Gastrocnemius medialis (tissue), 4 donors: ENCODE measurements at places on chromosomes 6 and 20. TPM values are rescaled to one million over a fixed set of nuclear protein-coding genes. Genes with fewer than 3 reads are reported as not detected.

DNA sequence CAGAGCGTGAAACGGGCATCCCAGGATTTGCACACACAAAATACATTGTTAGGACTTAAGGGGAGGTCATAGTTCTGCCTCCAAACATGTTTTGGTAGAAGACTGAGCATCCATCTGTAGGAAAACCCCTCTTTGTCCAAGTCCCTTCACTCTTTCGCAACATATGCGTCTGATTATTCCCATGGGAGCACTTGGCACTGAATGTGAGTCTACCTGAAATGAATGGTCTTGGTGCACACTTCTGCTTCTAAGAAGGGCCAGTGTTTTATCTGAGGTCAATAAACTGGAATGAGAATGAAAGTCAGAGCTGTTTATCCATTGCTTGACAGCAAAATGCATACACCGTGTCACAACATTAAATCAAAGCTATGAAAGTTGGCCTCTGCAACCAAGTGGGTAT lies 33.0 kb downstream of the GJA10 start:
- no peaks in the 10 kb centered on the region for H3K4me1 ChIP-seq
- DNase-seq, result no peak
- no peaks in the 10 kb centered on the region for H3K27me3 ChIP-seq
- peaks cover 7% of the 10 kb centered on the region for H3K36me3 ChIP-seq
- no peak overlapping the region for H3K27ac ChIP-seq

- H3K36me3 ChIP-seq, result peaks cover 37% of the 10 kb centered on the region
- no peak overlapping the region for H3K27ac ChIP-seq
- DNase-seq, result no peak
- no peak overlapping the region for H3K4me3 ChIP-seq
Observed at GRCh38 chr6:41917528-41917927, 3.4 kb downstream of the MED20 start.

GRCh38 chr6:107632381-107633136 lies 142.6 kb downstream of the SOBP start:
- DNase-seq, result no peak
- H3K36me3 ChIP-seq, result no peaks in the 10 kb centered on the region
- no peak overlapping the region for H3K4me3 ChIP-seq
- H3K27me3 ChIP-seq, result no peaks in the 10 kb centered on the region

GRCh38 chr6:125888989-125889656 lies 67.4 kb upstream of the HINT3 start:
- no peak for DNase-seq
- no peaks in the 10 kb centered on the region for H3K36me3 ChIP-seq
- H3K4me1 ChIP-seq, result no peaks in the 10 kb centered on the region
- H3K27ac ChIP-seq, result no peak overlapping the region

- no peak for DNase-seq
- peaks cover 14% of the 10 kb centered on the region for H3K4me1 ChIP-seq
- H3K4me3 ChIP-seq, result no peak overlapping the region
Observed at GRCh38 chr6:56958481-56958880, 3.6 kb downstream of the BEND6 start.

GRCh38 chr6:69343851-69344250 lies 453.0 kb downstream of the LMBRD1 start:
- H3K27ac ChIP-seq, result no peak overlapping the region
- H3K36me3 ChIP-seq, result no peaks in the 10 kb centered on the region
- no peaks in the 10 kb centered on the region for H3K27me3 ChIP-seq
- no peak overlapping the region for H3K4me3 ChIP-seq
- no peaks in the 10 kb centered on the region for H3K4me1 ChIP-seq

GRCh38 chr6:19896693-19897010 lies 59.5 kb downstream of the ID4 start:
- no peak overlapping the region for H3K4me3 ChIP-seq
- no peaks in the 10 kb centered on the region for H3K4me1 ChIP-seq
- H3K27me3 ChIP-seq, result no peaks in the 10 kb centered on the region
- no peak for DNase-seq
- no peaks in the 10 kb centered on the region for H3K36me3 ChIP-seq

- H3K36me3 ChIP-seq, result no peaks in the 10 kb centered on the region
- H3K27me3 ChIP-seq, result no peaks in the 10 kb centered on the region
- peak; percentile 14 for DNase-seq
- H3K4me3 ChIP-seq, result peak overlapping the region; percentile 59
Observed at GRCh38 chr6:34657037-34657306, 39.6 kb downstream of the ILRUN start.

- H3K27ac ChIP-seq, result no peak overlapping the region
- H3K4me1 ChIP-seq, result no peaks in the 10 kb centered on the region
- DNase-seq, result no peak
- H3K4me3 ChIP-seq, result no peak overlapping the region
Observed at GRCh38 chr20:12838261-12838866, 170.4 kb upstream of the SPTLC3 start.

DNA sequence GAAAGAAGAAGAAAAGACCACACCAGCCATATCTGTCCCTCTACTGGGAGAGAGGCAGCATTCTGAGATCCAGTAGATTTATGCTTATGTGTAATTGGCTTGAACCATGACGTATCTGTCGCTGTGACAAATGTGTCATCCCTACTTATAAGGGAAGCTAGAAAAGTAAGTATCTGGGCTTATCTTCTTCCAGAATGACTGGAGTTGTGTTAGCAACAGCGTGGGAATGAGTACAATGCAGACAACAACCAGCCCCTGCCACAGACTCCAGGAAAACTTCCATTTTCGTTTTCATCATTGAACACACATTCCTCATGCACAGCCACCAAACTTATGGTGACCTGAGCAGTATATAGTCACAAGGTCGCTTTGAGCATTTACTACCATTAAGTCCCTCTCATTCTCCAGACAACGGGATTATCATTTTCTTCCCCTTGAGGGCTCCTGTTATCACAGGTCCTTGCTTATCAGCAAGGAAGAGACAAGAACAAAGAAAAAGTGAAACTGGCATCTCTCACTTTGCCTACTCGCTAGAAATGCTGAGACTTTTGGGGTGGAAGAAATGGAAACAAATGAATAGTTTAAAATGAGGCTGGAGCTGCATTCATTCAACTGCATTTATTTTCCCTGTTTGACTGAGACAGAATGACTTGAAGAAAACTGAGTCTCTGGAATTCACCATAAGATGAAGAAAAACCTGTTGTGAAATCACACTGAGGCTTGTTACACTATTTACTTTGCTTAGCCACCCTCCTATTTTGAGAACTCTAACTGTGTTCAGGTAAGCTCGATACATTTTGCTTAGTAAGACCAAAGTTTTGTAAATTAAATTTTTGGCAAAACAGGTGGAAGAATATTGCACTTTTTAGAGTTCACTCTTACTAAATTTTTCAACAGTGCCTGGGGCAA lies 149.3 kb upstream of the FOXQ1 start:
- H3K27ac ChIP-seq, result no peak overlapping the region
- no peak for DNase-seq
- no peaks in the 10 kb centered on the region for H3K27me3 ChIP-seq
- no peaks in the 10 kb centered on the region for H3K36me3 ChIP-seq

DNA sequence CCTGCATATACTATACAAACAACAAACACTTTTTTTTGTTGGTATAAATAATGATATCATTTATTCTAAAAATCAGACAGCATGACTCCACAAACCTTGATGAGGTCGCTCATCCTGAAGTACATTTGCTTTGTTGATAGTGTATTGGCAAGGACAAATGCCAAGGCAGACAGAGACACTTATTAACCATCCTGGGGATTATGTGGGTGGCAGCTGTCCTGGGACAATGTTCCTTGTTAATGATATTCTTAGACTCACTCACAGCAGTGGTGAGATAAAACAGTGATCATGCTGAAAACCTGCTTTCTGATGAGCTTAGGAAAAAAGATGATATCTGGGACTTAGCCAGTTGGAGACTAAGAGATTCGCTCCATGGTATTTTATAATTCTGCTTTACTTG lies 85.4 kb upstream of the OGFRL1 start:
- H3K4me3 ChIP-seq, result no peak overlapping the region
- no peak overlapping the region for H3K27ac ChIP-seq
- no peaks in the 10 kb centered on the region for H3K36me3 ChIP-seq
- H3K4me1 ChIP-seq, result no peaks in the 10 kb centered on the region

Gene TTI1
- 25.4 TPM for total RNA-seq

Gene RAB44
- total RNA-seq, result 0.09 TPM

Gene WFDC10B
- not detected for total RNA-seq

Gene CCN5
- total RNA-seq, result 60.9 TPM
